ENCODE measurements at places on chromosomes 3 and 15.

DNA sequence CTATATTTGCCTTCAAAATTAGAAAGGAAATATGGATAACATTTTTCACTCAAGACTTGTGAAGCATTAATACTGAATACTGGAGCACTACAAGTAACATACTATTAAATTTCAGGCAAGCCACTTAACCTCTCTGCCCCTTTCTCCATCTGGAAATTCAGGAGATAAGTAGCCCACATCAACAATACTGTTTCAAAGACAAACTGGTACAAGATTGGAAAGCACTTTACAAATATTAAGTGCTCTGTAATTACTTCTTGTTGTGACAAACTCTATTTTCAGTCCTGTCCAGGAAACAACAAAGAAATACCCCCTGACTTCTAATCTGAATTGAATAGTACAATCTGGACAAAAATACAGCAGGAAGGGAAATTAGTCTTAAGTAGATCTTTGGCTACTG lies 49.3 kb downstream of the TMEM212 start:
- no peak for DNase-seq

GRCh38 chr3:68483601-68484000 lies 448.7 kb downstream of the TAFA4 start:
- DNase-seq = no peak

- DNase-seq = no peak
These were observed 346.9 kb downstream of the PLCL2 start for GRCh38 chr3:17231537-17232261.

DNA sequence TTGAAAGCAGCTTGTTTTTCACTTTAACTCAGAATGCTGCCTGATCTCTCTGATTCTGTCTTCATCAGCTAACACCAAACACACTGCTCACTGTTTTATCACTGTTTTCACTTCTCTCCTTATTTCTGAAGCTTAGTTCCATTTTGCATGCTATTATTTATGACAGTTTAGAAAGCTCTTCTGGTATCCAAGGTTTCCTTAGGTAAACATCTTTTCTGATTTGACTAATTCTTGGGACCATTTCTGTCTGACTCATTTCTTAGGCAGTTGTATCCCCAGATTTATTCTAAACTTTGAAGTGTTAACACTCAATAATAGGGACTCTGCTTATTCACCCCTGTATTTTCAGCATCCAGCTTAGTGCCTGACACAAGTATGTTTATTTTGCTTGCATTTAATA lies 167.7 kb downstream of the BCHE start:
- DNase-seq = no peak

- DNase-seq = no peak
These were observed 47.1 kb downstream of the SCAP start for GRCh38 chr3:47428662-47429061.

GRCh38 chr3:134307425-134307824 lies 56.8 kb upstream of the RYK start:
- no peak for DNase-seq

DNA sequence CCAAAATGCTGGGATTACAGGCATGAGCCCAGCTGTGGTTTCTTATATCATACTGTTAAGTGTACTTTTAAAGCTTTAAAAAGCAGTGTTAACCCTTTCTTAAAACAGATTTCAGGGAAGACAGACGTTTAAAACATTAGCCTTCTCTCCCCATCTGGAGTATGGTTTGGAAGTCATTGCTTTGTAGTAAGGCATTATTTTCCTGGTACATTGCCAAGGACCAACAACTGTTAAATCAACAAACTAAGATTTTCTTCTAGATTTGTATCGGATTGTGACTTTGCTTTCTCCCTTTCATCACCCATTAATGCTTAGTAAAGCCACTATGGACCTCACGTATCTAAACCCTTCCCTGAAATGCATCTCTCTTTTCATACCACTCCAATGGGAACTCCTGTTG lies 50.5 kb downstream of the UBE2E1 start:
- DNase-seq = no peak

- DNase-seq = no peak
These were observed 18.3 kb upstream of the LAMP3 start for GRCh38 chr3:183180784-183181295.

DNA sequence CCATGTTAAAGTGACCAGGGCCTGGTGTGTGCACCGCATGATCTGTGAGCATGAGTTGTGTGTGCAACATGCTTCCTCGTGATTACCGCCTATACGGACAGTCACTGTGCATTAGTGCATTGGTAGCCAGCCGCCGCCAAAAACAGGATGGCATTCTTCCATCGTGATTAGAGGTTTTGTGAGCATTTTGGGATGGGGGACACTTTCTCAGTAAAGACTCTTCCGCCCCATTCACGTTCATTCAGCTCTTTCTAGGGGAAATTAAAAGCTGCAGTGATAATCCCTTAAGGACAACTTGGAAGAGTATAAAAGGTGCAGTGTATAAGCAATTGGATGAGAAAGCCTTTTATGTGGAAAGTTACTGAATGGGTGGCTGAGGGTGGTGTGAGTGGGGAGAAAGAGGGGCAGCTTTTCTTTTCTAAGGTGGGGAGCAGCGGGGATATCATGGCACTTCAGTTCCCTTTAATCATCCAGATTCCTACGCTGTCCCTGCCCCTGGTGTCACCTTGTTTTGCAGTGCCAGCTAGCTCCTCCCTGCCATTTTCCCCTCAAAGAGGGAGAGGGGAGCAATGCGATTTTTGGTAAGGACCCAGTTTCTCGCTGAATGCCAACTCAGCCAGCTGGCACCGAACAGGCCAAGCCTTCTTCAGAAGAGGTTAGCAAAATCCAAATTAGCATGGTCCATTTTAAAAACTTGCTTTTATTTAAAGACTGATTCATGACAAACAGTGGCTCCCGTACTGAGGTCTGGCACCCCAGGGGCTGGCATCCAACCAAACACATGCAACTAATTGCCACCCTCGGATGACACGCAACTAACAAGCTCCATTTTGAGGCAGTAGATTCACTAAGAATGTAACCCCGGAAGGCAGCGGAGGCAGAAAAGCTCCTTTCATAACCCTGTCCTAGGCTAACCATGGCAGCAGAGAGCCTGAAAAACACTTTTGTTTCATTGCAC lies 447.8 kb downstream of the FHIT start:
- no peak for DNase-seq

GRCh38 chr3:129940086-129940485 lies 34.4 kb upstream of the TRH start:
- DNase-seq = no peak

- DNase-seq = no peak
These were observed 164.4 kb downstream of the KLHL25 start for GRCh38 chr15:85630311-85630710.

- no peak for DNase-seq
These were observed 146.4 kb downstream of the ISL2 start for GRCh38 chr15:76483018-76483417.

DNA sequence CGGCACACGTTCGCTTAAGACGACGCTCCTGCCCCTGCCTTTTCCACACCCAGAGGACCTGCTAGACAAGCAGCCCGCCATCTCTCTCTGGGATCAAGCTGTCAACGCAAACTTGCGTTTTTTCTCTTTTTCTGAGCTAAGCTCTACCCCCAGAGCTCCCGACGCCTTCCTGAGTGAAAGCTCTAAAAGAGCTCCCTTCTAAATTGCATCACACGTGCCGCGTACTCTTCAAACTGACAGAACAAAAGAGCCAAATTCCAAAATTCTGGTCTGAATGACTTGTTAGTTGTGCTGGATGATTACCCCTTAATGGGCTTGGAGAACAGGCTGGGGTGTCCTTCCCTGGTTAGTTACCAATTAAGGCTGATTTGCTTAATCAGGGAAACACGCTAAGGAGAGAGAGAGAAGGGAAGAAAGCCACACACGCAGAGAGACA lies 81.2 kb downstream of the MDFIC2 start:
- no peak for DNase-seq

- DNase-seq = no peak
These were observed 94.4 kb downstream of the TMCO5A start for GRCh38 chr15:38028869-38029268.

GRCh38 chr3:10778492-10779292 lies 37.3 kb upstream of the SLC6A11 start:
- no peak for DNase-seq

- DNase-seq = no peak
These were observed 10.6 kb downstream of the FSTL1 start for GRCh38 chr3:120440001-120440703.

DNA sequence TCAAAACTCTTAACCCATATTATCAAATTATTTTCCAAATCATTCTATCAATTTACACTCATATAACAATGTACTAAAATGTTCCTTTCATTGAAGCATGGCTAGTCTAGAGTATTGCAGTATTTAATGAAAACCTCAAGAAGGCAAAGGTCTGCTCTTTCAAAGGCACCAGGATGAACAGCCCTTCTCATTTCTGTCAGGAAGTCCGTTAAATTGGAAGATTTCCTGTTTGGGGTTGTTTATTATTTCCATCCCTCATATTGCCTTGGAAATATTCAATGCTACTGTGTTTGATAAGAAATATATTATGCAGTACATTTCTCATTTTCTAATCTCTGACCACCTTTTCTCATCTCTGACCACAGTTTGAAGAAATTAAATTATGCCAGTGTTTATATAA lies 25.1 kb downstream of the ACKR4 start:
- peak; percentile 56 for DNase-seq

- no peak for DNase-seq
These were observed 32.2 kb downstream of the HGD start for GRCh38 chr3:120649830-120650233.

- peak; percentile 56 for DNase-seq
These were observed 2.9 kb downstream of the GNAT1 start for GRCh38 chr3:50194128-50194902.

- no peak for DNase-seq
These were observed 13.2 kb downstream of the GHRL start for GRCh38 chr3:10279384-10280176.

GRCh38 chr3:193946945-193947344 lies 189.0 kb upstream of the HES1 start:
- no peak for DNase-seq

GRCh38 chr15:21260966-21261395 lies 179.3 kb downstream of the POTEB3 start:
- no peak for DNase-seq

GRCh38 chr3:124396339-124396950 lies 333.8 kb upstream of the UMPS start:
- no peak for DNase-seq

- DNase-seq = no peak
These were observed 147.3 kb upstream of the UBE2E2 start for GRCh38 chr3:23055733-23056376.

DNA sequence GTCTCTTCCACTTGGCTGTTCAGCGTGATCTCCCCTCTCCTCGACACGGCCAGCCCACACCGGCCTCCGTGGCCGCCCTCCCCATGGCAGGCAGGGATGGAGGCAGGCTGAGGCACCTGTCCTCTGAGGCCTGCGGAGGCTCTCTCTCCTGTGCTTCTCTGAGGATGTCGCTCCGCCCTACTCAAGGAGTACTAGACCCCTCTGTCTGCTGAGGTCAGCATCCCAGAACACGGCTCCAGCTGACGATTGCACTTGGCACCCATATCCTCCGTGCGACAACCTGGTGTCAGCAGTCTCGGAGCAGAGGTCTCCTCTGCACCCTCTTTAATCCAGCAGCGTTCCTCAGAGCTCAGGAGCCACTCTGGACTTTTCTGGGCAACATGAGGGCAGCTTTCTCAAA lies 322.6 kb downstream of the OCA2 start:
- DNase-seq = no peak

GRCh38 chr3:70426071-70426470 lies 113.6 kb upstream of the MDFIC2 start:
- no peak for DNase-seq

DNA sequence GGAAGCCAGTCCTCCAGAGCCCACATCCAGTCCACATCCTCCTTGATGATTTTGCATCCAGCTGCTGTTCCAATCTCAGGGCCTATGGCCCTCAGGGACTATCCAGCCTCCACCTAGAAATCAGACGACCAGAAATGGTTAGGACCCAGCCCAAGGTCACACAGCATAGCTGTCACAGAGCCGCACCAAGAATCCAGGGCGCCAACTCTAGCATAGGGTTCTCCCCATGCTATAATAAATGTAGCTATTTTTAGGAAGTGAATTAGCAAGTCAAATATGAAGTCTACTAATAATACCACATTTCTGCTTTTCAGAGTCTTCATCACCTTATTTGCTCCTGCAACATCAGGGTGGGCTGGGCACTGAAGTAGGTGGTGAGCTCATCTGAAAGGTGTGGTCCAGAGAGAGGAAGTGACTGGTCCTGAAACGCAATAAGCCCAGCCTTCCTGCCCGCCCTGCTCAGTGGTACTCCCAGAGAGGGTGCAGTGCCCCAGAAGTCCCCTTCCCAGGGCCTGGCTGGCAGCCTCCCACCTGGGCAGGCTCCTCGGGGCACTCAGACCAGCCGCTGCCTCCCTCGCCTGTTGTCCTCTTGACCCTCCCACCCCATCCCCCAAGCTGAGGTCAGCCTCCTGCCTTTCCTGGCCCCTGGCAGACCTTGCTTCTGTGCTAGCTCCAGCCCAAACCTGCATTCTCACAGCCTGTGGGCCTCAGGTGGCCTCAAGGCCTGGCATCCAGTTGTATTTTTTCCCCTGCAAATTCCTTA lies 17.6 kb upstream of the CYP11A1 start:
- DNase-seq = peak; percentile 88

- DNase-seq = no peak
These were observed 258.2 kb upstream of the CFAP20DC start for GRCh38 chr3:59308001-59308400.

GRCh38 chr15:68818066-68818768 lies 2.5 kb downstream of the ANP32A start:
- DNase-seq = peak; percentile 46

DNA sequence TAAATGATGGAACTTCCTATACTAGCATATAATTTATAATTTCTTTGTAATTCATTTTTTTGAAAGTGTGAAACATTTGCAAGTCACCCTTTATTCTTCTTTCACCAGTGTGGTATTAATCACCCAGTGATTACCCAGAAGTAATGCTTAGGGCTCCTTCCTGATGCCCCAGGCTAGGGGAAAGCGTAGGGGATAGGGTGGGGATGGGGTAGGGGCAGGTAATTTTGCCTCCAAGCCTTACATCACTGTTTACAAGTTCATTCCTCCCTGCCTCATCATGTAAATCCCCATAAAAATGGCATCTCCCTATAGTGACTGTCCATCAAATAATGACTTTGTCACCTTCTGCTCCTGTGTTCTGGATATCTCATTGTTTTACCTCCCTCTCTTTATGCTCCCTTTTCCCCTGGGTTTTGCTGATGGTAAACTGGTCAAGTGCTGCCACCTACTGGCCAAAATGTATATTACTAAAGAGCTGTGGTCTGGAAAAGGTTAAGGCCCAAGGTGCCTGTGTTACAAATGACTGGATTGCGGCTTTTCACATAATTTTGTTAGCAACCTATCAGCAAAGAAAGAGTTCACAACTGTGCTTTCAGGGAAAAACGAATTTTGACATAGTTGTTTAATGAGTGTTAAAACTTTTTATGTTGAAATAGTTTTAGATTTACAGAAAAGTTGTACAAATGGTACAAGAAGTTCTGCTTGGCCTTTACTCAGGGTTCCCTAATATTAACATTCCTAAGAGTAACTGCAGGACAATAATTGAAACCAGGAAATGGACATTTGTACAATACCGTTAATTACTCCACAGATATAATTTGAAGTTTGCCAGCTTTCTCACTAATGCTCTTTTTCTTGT lies 54.7 kb downstream of the ONECUT1 start:
- DNase-seq = peak; percentile 80

GRCh38 chr15:62280625-62281024 lies 115.5 kb upstream of the C2CD4B start:
- DNase-seq = no peak

Data from kidney capillary endothelial cell (primary cell).